ENCODE measurements at places on chromosomes 5 and 9.

DNA sequence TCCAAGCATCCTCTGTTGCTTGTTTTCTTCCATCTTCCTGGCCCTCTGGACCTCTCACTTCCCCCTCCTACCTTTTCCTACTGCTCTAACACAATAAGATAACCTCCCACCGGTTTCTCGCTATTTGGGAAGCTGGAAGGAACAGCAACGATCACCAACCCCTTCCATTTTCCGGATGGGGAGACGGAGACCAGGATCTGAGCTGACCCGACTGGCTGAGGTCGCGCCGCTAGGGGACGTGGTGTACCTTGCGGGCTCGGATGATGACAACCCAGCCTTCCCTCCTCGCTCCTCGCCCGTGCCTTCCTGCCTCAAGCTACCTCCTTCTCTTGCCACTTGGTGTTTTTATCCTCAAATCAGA lies 1.9 kb downstream of the LPAR1 start:
- DNase-seq = no peak

DNA sequence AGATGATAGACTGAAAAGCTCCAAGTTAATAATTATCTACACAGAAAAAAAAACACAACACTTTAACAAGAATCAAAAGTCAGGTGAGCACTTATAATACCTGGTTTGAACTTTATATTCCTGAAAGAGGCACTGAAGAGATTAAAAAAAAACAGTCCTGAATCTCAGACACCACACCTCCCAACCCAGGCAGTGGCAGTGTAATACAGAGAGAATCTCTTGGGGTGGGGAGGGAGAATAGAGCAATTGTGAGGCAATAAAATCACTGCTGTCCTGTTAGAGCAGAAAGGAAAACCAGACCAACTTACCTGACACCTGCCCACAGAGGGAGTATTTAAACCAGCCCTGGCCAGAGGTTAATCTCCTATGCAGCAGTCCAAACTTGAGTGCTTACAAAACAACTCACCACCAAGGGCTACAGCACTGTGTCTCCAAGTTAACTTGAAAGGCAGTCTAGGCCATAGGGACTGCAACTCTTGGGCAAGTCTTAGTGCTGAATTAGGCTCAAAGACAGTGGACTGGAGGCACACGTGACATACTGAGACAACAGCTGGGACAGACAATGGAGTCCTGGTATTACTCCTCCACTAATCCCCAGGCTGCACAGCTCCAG lies 54.2 kb downstream of the SLCO4C1 start:
- DNase-seq = no peak

DNA sequence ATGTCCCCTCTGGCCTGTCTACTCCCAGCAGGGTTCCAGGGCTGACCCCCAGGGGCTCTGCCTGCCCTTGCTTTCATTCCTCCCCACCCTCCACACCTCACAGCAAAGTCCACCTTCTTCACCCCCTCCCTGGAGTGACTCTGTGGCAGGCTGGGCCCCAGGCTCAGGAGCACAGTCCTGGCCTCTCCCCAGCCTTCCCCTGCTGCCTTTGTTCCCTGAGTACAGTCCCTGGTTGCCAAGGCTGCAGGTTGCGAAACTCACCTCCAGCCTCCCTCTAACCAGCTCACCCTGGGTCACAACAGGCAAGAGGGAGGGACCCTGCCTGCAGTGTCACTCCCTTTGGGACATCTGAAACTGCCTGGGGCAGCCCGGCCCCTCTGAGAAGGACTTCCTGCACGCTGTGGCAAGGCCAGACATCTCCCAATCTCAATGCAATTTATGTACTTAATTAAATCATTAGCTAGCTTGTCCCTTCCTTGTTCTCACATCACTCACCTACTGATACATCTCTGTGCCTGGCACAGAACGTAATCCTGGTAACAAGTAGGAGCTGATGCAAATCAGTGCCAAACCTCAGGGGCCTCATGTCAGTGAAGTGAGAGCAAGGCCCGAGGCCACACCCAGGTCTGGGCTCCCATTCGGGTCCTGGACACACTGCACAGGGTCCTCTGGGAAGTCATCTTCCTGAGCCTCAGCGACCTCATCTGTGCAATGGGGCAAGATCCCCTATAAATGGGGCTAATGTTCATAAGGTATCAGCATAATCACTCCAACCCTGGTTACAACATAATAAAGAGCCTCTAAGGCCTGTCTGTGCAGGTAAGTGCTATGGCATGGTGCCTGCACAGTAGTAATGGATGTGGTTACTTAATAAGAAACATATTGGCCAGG lies 27.3 kb upstream of the TRIM14 start:
- DNase-seq = no peak

GRCh38 chr5:111682121-111682520 lies 74.9 kb downstream of the NREP start:
- no peak for DNase-seq

GRCh38 chr5:76804266-76804665 lies 14.6 kb upstream of the F2RL1 start:
- no peak for DNase-seq

GRCh38 chr5:137646761-137647160 lies 89.1 kb downstream of the KLHL3 start:
- no peak for DNase-seq

DNA sequence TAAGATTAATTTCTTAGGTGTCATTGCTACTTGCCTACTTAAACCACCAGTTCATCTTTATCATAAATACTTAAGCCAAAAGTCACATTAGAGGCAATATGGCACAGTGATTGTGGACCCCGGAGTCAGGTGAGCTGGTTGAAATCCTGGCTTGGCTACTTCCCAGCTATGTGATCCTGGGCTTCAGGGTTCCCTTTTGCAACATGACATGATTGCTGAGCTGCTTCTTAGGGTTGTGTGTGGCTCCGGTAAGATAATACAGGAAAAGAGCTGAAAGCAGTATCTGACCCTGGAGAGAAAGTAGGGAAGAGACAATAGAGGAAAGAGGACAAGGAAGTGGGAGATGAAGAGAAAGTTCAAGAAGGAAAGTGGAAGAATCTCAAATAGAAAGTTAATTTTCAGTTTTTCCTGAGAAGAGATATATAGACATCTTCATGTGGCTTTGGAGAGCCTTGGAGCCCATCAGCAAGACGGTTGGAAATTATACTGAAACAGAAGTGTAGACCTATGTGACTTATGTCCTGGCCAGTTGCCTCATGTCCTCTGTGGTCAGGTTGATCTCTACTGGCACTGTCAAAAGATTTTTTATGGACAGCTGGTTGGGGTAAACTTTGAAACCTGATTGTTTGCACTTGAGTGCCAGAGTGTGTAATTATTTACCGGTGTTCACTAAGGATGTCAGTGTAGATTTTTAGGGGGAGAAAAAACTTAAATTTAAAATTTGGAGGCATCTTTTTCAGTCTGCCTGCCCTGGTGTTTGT lies 93.2 kb downstream of the GHR start:
- no peak for DNase-seq

GRCh38 chr5:108420755-108421154 lies 38.9 kb upstream of the FBXL17 start:
- no peak for DNase-seq

GRCh38 chr5:142795251-142795650 lies 25.1 kb downstream of the ARHGAP26 start:
- DNase-seq = no peak

- DNase-seq = no peak
Measured at GRCh38 chr9:135821116-135821515, 86.2 kb downstream of the CAMSAP1 start.

GRCh38 chr5:68381909-68382308 lies 166.4 kb downstream of the PIK3R1 start:
- no peak for DNase-seq

DNA sequence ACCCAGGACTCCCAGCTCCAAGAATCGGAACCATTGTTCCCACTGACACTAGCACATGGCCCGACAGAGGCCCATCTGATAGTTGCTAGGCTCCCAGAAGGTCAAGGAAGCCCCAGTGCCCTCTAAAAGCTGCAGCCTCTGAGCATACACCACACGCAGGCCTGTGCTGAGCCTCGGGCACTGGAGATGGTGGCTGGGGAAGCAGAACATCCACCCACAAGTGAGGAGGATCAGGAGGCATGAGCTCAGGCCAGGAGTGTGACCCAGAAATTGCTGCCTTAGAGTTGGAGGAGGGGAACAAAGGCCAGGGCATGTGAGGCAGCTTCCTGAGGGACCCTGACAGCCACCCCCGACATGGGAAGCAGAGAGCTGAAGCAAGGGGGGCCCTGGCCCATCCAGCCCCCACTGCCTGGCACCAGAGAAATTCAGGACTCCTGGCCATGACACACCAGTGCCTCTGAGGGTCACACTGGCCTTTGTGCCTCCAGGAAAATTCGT lies 21.4 kb downstream of the IPPK start:
- no peak for DNase-seq

- no peak for DNase-seq
Measured at GRCh38 chr5:133295520-133295919, 243.7 kb downstream of the HSPA4 start.

DNA sequence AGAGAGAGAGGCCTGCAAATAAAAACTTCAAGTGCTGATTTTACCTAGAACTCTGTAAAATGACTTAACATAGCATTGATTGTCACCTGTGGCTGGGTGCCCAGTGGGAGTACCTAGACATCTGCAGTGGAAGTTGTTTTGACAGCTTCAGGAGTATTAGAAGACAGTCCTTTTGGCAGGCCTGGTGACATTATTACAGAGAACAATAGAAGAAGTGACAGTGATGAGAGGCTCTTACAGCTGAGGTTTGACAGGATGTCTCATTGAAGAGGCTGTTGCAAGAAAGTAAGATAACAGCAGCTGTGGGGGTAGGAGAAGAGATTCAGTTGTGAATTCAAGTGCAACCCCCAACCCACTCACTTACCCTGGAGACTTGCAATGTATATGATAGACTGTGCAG lies 27.9 kb upstream of the MUSK start:
- DNase-seq = no peak

- no peak for DNase-seq
Measured at GRCh38 chr5:93532370-93532769, 48.6 kb downstream of the NR2F1-AS1 start.

GRCh38 chr9:112869917-112870316 lies 20.8 kb downstream of the SLC46A2 start:
- DNase-seq = no peak

- no peak for DNase-seq
Measured at GRCh38 chr9:92059661-92060060, 55.6 kb downstream of the SPTLC1 start.

DNA sequence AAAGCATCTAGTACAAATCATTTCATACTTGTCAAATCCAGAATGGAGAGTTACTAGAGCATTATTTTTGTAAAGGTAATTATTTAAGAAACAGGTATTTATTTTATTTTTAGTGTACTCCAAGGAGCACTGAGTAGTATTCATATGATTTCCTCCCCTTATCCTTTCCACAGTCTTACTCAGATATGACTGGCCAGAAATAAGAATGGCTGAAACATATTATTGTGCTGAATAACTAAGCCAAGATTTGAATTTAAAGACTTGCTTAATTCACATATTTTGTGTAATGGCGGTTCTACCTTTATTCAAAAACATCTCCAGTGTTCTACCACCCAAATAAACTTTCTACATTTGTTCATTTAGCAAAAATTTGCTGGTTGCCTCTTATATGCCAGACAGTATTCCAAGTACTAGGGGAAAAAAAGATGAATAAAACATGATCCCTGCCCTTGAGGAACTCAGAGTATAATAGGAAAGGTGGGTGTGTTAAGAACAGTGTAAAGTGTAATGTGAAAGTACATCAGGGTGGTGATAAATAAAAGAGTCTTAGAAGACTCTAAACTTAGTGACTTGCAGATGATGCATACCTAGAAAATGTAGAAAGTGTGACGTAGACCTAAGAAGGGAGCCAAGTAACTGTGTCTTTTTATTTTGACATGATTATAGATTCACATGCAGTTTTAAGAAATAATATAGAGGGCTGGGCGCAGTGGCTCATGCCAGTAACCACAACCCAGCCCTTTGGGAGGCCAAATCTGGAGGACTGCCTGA lies 110.4 kb upstream of the GRHPR start:
- DNase-seq = no peak

DNA sequence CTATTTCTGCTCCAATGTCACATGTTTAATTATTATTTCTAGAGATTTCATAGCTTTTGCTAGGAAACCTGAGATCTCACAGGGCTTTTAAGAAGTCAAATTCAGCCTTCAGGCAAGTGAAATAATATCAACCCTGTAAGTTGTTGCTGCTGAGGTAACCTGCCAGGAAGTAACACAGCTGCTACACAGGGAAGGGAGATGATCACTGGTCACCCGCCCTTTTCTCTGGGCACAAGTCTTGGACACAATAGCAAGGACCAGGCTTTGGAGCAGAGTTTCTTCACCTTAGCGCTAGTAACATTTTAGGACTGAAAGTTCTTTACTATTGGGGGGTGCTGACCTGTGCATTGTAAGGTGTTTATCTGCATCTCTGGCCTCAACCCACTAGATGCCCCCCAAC lies 50.1 kb downstream of the PTTG1 start:
- DNase-seq = no peak

DNA sequence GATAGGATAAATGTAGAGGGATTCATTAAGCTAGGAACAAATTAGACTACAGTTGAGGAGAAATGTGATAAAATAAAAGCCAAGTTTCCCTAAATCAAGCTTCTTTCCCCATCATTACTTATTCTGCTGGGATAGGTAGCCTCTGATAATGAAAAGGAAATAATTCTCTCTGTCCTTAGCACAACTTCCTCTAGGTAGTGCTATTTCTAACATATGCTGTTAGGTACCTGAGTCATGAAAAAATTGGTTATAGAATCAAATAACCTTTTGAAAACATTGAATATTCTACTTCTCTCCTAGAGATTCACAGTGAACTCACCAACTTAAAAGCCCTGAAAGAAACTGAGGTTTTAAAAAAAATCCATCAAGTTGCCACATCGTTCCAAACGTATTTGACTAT lies 1793.1 kb downstream of the EFNA5 start:
- no peak for DNase-seq

- DNase-seq = no peak
Measured at GRCh38 chr5:172740428-172741205, 30.4 kb downstream of the DUSP1 start.

GRCh38 chr5:31124651-31125305 lies 68.7 kb upstream of the CDH6 start:
- DNase-seq = no peak

GRCh38 chr5:143674469-143674786 lies 137.5 kb upstream of the HMHB1 start:
- no peak for DNase-seq

DNA sequence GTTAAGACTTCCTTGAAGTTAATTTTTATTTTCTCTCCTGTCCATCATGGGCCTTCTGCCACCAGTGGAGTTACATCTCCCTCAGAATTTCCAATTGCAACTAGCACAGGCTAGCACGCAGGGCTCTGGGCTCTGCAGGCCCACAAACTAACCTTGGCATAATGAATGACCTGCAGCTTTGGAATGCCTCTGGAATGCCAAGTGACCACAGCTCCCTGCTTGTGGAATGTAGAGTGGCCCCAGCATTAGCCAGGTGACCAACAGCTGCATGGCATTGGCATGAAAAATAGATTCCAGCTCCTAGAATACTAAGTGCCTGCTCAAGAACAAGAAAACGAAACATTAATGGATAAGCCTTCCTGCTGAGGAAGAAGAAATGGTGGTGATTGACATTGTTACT lies 726.1 kb downstream of the BRINP1 start:
- no peak for DNase-seq

GRCh38 chr5:2224689-2225088 lies 342.0 kb upstream of the IRX4 start:
- DNase-seq = no peak
